NCI-H1417 treated with DMSO at 0.1 percent for 48 hours (cell line): ENCODE measurements at places on chromosomes 5 and 9.

DNA sequence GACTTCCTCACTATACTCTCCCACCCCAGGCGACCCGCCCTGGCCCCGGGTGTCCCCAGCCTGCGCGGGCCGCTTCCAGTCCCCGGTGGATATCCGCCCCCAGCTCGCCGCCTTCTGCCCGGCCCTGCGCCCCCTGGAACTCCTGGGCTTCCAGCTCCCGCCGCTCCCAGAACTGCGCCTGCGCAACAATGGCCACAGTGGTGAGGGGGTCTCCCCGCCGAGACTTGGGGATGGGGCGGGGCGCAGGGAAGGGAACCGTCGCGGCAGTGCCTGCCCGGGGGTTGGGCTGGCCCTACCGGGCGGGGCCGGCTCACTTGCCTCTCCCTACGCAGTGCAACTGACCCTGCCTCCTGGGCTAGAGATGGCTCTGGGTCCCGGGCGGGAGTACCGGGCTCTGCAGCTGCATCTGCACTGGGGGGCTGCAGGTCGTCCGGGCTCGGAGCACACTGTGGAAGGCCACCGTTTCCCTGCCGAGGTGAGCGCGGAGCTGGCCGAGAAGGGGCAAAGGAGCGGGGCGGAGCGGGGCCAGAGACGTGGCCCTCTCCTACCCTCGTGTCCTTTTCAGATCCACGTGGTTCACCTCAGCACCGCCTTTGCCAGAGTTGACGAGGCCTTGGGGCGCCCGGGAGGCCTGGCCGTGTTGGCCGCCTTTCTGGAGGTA is 2.1 kb downstream of the CA9 start:
- no peak for DNase-seq

DNA sequence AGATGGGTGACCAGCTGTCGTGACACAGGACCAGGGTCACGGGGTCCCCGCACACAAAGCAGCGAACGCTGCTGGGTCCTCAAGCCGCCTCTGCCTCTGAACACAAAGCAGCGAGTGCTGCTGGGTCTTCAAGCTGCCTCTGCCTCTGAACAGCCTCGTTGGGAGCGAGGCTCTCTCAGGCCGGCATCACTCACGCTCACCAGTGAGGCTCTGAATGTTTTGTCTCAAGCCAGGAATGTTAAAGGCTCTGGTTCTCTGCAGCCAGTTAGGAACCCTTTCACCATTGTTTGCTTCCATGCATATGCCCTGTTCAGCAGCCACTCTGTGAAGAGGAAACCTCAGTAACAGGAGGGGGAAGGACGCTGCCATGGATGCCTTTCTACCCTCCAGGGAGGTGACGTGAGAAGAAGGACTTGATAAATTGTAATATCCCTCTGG is 82.7 kb upstream of the TAF11L2 start:
- DNase-seq: no peak

DNA sequence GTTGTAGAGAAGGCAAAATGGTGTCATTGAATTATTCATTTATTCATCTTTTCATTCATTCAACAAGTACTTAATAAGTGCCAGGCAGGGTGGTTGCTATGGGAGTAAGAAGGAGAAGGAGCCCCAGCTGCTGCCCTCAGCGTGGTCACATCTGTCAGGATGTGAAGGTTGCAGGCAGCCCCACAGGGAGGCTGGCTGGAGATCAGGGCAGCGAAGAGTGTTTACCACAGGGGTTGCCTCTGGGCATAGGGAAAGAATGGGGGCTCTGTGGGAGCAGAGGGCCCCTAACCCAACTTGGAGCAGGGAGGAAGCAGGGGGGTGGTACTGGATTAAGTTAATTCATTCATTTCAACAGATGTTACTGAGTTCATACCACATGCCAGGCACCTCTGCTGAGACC is 6.0 kb downstream of the PCDH12 start:
- no peak for DNase-seq

GRCh38 chr5:149363936-149364335 is 6.1 kb downstream of the PCYOX1L start:
- no peak for DNase-seq

- DNase-seq: no peak
Measured at GRCh38 chr9:78325343-78325742, 28.4 kb downstream of the PSAT1 start.

DNA sequence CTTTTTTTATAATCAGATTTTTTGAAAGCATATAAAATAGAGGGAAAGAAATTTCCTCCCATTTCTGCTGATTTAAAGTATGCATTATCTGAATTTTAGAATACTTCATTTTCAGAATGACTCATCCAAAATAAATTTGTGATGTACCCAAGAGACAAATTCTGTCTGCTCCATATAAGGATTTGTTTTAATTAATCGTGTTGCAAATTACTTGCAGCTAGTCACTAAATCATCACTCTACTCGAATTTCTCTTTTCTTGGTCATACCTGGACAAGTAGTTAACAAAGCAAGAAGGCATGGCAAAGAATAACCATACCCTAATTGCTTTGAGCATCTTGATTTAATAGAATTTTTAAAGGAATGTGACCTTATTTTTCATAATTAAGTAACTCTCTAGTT is 284.1 kb upstream of the GRAMD2B start:
- DNase-seq: no peak

- no peak for DNase-seq
Measured at GRCh38 chr5:141994511-141995136, 18.2 kb downstream of the GNPDA1 start.

DNA sequence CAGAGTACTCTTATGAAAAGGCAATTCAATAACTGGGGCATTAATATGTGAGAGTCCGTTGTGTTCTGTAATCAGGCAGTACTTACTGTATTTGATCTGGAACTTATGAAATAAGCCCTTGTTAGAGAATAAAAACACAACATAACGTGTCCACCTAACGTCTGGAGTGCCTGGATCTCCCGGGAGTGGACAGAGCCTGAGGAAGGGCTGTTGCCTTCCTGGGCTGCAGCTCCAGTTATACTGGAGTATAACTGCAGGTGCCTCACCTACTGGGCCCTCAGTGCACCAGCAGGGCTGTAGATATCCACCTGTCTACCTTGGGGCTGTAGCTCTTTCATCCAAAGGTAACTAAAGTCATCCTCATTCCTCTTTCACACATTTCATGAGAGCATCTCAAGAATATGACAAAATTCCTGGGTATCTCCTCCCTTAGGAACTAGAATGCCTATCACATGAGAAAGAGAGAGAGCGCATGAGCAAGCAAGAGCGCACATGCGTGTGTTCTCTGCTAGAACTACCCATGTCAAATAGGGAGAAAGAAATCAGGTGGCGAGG is 200.1 kb downstream of the GAPVD1 start:
- no peak for DNase-seq

GRCh38 chr9:83544002-83544698 is 5.9 kb upstream of the FRMD3 start:
- peak; percentile 26 for DNase-seq

DNA sequence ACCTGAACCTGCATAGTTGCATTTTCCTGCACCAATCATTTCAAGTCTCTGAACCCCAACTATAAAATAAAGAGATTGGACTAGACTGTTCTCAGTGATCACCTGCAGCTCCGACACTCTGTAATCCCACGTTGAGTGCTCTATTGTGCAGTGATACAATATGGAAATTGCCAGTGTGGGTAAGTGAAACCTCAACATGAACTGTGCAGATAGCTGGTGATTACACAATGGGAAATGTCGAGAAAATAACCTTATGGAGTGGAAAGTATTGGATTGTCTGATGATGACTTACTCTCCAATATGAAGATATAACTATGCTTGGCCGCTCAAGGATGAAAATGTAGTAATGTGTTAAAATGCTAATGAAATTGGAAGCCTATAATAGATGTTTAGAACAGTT is 293.1 kb upstream of the BRINP1 start:
- DNase-seq: no peak

- no peak for DNase-seq
Measured at GRCh38 chr5:168006456-168007130, 284.9 kb upstream of the WWC1 start.

DNA sequence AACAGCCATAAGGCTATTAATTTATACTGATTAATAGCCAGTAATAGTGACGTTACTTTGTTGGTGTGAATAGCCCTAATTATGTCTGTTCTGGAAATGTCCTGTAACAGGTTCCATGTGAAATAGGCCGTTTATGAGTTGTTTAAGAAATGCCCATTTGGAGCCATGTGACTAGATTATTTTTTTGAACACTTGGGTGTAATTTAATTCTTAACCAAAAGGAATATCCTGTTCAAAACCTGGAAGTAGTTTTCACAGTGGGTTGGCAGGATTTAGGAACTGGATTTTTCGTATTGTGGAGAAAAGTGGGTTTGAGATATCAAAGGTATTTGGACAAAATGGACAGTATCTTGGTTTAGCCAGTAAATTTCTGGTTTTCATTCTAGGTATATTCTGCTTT is 1.3 kb downstream of the TENT2 start:
- no peak for DNase-seq

DNA sequence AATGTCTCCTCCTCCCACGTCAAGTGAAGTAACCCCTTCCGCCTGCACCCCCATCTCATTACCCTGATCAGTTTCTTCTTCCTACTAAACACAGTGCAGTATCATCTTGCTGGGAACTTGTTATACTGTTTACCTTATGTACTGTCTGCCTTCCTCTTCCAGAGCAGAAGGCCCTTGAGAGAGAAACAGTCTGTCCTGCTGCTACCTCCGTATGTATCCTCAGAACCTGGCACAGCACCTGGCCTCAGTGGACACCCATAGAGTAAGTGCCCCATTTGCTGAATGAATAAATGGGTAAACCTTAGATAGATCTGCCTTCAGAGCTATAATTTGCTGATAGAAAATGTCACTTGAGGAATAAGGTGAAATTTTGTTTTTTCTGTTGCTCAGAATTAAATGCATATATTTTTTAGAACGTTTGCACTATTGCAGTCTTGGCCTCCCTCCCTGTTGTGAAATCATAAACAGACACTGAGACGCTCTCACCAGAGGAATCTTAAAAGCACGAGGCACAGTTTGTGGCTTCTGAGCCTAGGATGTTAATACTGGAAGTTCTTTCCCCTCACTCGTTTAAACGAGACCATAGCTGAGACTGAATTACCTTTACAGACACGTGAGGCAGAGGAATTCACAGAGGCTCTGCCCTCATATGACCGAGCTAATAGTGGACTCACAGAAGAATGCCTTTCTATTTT is 223.1 kb upstream of the DAP start:
- DNase-seq: no peak

- no peak for DNase-seq
Measured at GRCh38 chr9:98894761-98895160, 48.9 kb upstream of the COL15A1 start.

DNA sequence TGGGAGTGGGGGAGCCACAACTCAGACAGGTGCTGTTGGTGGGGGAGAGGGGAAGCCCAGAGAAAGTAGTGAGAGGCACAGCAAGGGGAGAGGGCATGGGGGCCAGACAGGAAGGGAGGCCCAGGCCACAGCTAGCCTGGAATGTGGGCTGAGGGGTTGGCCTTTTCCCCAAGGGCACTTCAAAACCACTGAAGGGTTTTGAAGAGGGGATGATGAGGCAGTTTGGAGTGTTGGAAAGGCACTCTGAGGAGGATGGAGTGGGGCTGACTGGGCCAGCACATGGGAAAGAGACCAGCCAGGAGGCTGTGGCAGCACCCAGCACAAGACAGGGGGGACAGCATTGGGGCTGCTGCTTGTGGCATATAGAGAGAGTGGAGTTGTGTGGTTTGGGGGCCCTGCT is 3.8 kb downstream of the PSD2 start:
- DNase-seq: no peak

DNA sequence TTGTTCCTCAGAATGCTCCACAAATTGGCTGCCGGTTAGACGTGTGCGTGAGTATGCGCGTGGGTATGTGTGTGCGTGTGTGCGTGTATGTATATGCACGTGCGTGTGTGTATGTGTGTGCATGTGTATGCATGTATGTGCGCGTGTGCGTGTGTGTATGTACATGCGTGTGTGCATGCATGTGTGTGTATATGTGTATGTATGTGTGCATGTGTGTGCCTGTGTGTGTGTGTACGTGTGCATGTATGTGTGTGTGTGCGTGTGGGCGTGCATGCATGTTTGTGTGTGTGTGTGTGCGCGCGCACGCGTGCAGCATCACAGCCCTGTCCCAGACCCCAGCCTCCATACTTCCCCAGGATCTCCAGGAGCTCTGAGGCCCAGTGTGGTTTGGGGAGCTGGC is 183.1 kb upstream of the IER5L start:
- no peak for DNase-seq

GRCh38 chr5:3595006-3595961 is at the start of gene IRX1:
Gene IRX1, plus strand, starts transcription at chr5:3595832. Its CDS starts 274 bp downstream, at chr5:3596106.
- no peak for DNase-seq

DNA sequence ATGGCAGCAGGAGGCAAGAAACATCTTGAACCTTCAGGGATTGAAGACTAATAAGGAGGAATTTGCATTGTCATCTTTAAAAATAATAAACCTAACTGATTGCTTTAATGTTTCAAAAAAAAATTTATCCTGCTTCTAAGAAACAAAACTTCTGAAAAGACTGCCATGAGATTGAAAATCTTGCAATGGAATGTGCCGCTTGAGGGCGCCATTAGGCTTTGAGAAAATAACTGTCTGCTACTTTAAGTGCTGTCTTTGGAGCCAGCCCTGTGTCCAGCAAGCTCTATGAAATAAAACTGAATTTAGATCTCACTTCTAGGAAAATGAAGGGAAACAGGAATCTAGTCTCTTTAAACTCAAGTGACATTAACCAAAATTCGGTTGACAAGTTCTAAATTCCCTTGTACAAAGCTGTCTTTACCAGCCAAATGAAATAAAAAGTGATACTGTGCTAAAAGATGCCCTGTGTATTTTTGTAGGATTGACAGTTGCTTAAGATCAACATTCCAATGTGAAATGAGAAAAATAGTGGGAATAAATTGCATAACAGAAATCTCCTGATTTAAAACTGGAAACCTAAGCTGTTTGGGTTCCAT is 79.4 kb downstream of the ESM1 start:
- DNase-seq: no peak

- no peak for DNase-seq
Measured at GRCh38 chr5:80059354-80059980, 24.3 kb downstream of the THBS4 start.

DNA sequence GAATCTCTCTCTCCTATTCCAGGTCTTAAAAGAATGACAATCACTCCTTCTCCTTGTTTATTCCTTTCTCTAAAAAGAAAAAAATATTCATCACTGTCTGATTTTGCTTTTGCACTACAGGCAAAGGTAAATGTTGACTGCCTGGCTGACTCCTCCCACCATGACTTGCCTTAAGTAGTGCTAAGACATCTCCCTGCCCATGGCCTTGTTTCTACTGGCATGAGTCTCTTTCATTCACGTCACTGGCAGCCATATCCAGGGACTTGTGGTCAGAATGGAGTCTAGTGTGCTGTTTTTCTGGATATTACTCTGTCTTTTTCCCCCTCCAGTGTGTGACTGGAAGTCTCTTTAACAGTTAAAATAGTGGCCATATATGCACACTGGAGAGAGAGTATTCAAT is 522.9 kb upstream of the DAB2 start:
- DNase-seq: no peak

- no peak for DNase-seq
Measured at GRCh38 chr9:85723215-85723614, 18.5 kb downstream of the AGTPBP1 start.
